ENCODE measurements at places on chromosomes 1 and 21. TPM values are rescaled to one million over a fixed set of nuclear protein-coding genes. Genes with fewer than 3 reads are reported as not detected.

Gene HSD3B2
- total RNA-seq: not detected

Gene LGR6
- not detected for total RNA-seq

Gene NEK2
- 39.9 TPM for total RNA-seq

Gene S100A2
- 24.4 TPM for total RNA-seq

Gene TFAP2E
- not detected for total RNA-seq

Gene LCE1A
- not detected for total RNA-seq

Gene FCRL2
- total RNA-seq: not detected

Gene GBP5
- not detected for total RNA-seq

Data from Caki2 (cell line).